ENCODE measurements at places on chromosomes 7 and 10. TPM values are rescaled to one million over a fixed set of nuclear protein-coding genes. Genes with fewer than 3 reads are reported as not detected.

GRCh38 chr10:109205929-109206585 lies 717.3 kb downstream of the XPNPEP1 start:
- DNase-seq, result no peak

GRCh38 chr7:87426160-87426559 lies 49.3 kb downstream of the ABCB4 start:
- no peak for DNase-seq

GRCh38 chr10:123783296-123783695 lies 108.3 kb downstream of the CPXM2 start:
- DNase-seq, result no peak

- no peak for DNase-seq
These were observed 51.7 kb upstream of the NANOS1 start for GRCh38 chr10:118977835-118978234.

DNA sequence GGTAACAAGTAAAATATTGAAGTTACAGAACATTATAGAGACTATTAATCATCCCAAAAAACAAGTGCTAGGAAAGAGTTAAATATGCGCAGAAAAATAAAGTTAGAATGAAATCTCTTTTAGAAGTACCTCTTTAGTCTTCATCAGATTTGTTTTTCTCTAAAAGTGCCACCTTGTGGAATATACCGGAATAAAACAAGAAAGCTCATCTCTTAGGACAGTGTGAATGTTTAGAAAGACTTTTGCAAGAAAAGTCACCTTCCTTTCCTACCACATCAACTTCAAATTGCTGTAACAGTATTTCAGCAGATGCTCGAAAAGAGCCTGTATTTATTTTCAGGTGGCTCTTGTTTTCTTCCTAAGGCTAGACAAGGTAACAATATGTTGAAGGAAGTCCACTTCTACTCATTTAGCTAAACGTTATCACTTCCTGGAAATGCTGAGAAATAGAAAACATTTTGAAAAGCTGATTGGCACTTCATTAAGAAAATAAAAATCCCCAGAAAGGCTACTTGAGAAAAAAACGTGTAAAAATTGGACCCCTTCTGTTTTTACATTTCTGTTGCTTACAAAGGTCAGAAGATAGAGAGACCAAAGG lies 19.8 kb upstream of the FAM133B start:
- DNase-seq, result no peak

DNA sequence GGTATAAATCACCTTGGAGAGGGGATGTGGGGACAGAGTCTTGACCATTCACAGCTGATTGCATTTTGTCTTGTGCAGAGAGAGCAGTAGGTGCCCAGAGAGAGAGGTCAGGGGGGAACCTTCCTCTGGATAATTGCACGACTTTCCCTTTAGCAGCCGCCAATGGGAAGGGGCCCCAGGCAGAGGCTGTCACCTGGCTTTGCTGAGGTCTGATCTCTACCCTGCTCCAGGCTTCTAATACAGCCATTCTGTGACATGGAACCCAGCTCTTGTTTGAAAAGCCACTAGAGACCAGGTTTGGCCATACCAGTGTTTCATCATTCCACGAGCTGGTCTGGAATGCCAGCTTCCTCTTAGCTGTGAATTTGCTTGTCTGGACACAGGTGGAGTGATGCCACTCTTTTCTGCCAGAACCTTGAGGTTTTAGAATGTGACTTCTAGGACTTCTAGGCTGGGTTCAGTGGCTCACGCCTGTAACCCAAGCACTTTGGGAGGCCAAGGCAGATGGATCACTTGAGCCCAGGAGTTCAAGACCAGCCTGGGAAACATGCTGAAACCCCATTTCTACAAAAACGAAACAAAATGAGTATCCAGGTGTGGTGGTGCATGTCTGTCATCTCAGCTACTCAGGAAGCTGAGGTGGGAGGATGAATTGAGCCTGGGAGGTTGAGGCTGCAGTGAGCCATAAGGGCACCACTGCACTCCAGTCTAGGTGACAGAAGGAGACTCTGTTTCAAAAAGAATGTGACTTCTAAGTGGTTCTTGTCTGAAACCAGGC lies 159.9 kb downstream of the CAMK1D start:
- no peak for DNase-seq

- DNase-seq, result no peak
These were observed 461.9 kb downstream of the PTPRN2 start for GRCh38 chr7:158125721-158126120.

GRCh38 chr10:73876566-73876965 lies 2.2 kb upstream of the CAMK2G start:
- no peak for DNase-seq

- DNase-seq, result no peak
These were observed 1.0 kb downstream of the NKX2-3 start for GRCh38 chr10:99533496-99534449.

PRSS37 gene
- total RNA-seq, result not detected

- no peak for DNase-seq
These were observed 21.7 kb downstream of the ADD3 start for GRCh38 chr10:110029450-110029849.
